ENCODE measurements at places on chromosomes 7 and 10.

- no peak for ATAC-seq
Observed at GRCh38 chr10:551373-552252, 137.9 kb downstream of the DIP2C start.

DNA sequence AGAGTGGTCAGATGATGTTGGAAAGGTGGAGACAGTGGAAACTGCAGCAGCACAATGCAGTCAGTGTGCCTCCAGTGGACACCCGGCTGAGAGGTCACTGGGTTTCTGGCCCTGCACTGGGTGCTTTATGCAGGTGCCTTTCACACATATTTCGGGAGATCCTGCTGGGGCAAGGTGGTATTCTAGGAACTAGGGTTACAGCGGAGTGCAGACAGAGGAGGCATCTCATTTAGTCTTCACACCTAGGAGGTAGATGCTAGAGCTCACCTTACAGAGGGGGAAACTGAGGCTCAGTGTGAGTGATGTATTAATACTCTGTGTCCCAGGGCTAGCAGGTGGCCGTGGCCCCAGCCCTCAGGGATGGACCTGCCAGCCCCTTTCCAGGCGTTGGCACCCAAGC is 103.9 kb upstream of the KCTD7 start:
- no peak for ATAC-seq

DNA sequence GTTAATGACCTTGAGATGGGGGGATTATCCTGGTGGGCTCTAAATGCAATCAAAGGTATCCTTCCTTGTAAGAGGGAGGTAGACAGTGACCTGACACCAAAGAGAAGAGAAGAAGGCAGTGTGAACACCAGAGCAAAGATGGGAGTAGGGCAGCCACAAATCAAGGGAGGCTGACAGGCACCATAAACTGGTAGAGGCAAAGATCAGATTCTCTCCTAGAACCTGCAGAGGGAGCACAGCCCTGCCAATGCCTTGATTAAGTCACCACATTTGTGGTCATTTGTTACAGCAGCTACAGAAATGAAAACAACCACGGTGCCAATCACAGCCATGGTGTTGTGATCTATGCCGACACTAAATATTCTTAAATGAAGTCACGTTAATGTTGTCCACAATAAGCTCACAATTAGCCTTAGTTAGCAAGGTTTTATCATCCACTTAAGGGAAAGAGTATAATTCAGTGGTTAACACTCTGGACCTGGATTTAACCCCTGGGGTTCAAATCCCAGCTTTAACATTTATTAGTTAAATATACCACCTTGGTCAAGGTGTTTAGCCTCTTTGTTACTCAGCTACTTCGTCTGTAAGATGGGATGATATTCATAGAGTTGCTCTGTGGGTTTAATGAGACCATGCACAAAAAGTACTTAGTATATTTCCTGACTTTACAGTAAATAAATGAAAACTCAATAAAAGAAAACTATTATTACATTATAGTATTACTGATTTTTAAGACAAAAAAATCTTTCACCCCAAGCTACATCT is 70.8 kb downstream of the SGMS1 start:
- ATAC-seq = peak; percentile 26

DNA sequence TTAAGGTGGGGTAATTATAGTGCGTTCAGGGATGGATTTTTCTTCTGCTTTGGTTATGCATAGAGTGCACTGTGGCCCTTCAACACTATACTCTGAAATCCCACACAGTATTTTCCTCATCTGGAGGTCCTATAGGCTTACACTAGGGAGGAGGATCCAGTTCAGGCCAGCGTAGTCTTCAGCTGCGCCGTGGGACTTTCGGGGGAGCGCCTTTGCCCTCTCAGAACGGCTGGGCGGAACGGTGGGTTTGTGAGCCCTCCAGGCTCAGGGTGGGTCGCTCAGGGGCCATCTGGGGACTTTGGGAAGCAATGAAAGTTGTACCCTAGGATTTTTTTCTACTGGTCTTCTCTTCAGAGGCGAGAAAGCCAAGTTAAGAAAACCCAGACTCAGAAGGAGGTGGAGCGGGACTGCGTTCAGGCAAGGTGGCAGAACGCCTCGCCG is 652 bp upstream of the VPS26A start:
- peak; percentile 56 for ATAC-seq

- ATAC-seq = peak; percentile 46
Observed at GRCh38 chr7:64951250-64951848, 39.5 kb downstream of the ZNF117 start.

All from motor neuron (in vitro differentiated cells).